Activated CD4-positive, alpha-beta T cell treated with anti-CD3 and anti-CD28 coated beads for 48 hours (primary cell): ENCODE measurements at places on chromosomes 1 and 21.

DNA sequence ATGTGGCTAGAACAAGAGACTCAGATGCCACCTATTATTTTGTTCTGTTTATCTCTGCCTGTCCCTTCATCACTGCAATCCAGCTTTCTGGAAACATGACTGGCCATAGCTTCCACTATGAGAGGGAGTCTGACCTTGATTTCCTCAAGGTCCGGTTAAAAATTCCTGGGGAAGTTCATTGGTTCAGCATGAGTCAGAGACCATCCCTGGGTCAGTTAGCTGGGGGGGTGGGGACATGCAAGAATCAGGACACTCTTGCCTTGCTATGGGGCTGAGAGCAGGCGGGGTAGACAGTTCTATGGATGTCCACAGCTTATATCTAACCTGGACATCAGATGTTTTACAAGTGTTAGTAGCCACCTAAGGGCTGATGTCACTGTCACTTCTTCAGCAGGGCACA lies 81.1 kb downstream of the TENT5C start:
- DNase-seq: no peak

DNA sequence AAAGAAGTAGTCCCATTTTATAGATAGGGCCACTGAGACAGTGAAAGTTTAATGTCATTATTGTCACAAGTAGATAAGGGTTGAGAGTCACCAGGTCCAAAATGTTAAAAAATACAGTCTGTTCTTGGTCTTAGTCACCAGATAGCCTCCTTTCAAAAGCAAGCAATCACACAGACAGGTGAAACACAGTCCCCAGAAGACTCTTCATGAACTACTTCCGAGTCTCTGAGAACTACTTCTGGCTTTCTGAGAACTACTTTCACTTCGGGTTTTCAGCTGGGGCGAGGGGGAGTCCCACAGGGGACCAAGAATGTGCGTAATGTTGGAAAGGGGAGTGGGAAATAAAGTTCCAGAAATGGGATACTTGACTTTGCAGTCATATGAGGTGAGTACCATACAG lies 143.2 kb downstream of the HHIPL2 start:
- DNase-seq: no peak

DNA sequence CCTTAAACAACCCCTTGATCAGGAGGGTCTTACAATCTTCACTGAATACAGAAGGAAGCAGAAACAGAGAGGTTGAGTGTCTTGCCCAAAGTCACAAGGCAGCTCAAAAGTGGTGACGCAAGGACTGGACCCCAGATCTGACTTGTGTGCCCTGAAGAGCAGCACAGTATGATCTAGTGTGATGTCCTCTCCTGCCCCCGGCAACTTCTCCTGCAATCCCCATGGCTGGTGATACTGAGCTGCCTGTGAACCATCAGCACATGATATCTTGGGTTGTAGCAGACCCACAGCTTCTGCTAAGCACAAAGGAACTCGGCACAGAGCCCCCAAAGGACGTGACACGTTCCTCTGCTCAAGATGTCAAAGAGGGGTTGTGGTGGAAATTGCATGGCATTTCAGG lies 51.2 kb upstream of the EDN2 start:
- no peak for DNase-seq

- DNase-seq: peak; percentile 68
Measured at GRCh38 chr1:227729881-227730629, 5.0 kb downstream of the JMJD4 start.

GRCh38 chr1:24507405-24507804 lies 4.8 kb downstream of the RCAN3 start:
- no peak for DNase-seq

DNA sequence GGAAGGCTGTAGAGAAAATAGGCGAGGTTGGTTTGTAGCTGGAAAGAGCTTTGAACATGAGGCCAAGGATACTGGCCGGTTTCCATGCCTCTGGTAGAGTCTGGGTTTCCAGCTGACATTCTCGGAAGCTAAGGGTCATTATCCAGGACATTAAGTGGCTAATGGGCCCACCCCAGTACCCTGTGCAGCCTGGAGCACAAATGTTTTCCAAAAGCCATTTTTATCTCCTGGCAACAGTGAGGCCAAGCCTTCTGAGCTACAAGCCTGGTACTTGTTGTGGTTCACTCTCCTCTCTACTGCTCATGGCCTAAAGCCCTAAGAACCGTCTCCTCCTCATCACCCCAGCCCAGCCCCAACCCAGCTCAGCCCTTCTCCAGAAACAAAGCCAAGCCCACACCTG lies 122.9 kb downstream of the DMRTA2 start:
- no peak for DNase-seq

DNA sequence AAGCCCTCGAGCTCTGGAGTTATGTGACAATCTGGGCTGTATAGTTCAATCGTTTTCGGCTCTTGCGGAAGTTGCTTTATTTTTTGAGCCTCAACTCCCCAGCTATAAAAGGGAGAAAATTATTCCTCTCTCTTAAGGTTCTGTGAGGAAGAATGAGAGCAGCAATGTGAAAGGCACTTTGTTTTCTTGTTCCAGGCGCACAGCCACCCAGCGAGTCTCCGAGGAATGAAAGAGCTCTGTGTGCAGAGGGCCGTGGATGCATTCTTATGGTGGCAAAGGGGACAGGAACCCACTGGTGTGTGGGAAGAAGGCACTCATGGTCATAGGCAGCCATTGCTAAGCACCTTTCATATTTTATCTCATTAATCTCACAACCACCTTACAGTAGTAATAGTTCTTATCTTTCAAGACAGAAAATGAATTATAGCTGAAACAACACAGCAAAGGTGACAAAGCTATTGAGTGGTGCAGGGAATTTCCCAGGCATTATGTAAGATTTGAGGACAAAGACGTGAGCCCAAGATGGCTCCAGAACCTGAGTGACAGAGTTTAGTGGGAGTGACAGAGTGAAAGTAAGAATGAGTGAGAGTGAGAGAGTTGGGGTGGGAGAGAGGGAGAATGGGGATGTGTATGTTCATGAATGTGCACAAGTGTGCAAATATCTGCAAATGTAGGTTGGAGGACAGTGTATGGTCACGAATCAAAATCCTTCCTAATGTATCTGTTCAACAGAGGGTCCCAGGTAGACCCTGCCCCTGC lies 9.4 kb downstream of the CYP2J2 start:
- no peak for DNase-seq

GRCh38 chr21:20257052-20257740 lies 741.0 kb upstream of the NCAM2 start:
- DNase-seq: no peak

GRCh38 chr21:44903050-44903685 lies 17.5 kb downstream of the ITGB2 start:
- no peak for DNase-seq

DNA sequence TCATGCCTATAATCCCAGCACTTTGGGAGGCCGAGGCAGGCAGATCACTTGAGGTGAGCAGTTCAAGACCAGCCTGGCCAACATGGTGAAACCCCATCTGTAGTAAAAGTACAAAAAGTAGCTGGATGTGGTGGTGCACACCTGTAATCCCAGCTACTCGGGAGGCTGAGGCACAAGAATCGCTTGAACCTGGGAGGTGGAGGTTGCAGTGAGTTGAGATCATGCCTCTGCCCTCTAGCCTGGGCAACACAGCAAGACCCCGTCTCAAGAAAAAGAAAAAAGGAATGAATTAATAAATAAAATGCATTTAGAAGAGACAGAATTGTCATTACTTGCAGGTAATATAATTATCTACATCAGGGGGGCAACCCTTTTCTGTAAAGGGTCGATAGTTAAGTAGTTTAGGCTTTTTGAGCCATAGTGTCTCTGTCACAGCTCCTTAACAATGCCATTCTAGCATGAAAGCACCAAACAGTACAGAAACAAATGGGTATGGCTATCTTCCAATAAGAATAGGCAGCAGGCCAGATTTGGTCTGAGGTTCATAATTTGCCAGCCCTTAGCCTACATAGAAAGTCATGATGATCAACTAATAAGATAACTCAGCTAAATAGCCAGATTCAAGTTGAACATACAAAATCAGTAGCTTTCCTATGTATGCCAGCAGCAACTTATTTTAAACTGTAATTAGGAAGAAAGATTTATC lies 56.8 kb downstream of the RPRD2 start:
- no peak for DNase-seq

GRCh38 chr21:42108554-42109340 lies 37.6 kb downstream of the UMODL1 start:
- DNase-seq: no peak

DNA sequence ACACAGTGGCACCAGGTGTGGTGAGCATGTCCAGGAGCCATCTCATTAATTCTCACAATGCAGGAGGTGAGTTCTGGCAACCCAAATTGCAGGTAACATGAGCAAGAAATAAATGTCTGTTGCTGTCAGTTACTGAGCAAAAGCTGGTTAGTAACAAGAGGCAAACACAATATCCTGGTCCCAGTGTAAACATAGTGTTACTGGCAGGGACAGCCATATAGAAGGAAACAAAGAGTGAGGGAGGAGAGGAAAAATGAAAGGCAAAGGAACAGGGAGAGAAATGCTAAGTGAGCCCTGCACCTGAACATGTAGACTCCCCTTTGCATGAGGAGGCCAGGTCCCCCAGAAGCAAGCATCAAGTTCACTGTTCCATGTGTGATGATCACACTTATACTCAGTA lies 203.6 kb downstream of the TRABD2B start:
- DNase-seq: no peak

GRCh38 chr1:114037962-114038816 lies 58.9 kb downstream of the OLFML3 start:
- no peak for DNase-seq

GRCh38 chr1:19000065-19000464 lies 43.6 kb upstream of the IFFO2 start:
- no peak for DNase-seq

- no peak for DNase-seq
Measured at GRCh38 chr1:19287436-19288185, 959 bp downstream of the AKR7A3 start.

GRCh38 chr1:94805912-94806311 lies 14.2 kb upstream of the SLC44A3 start:
- DNase-seq: peak; percentile 62
